ENCODE measurements at places on chromosomes 3 and 15. TPM values are rescaled to one million over a fixed set of nuclear protein-coding genes. Genes with fewer than 3 reads are reported as not detected.

The TLR9 gene
- not detected for total RNA-seq

The PLA2G4D gene
- not detected for total RNA-seq

DNA sequence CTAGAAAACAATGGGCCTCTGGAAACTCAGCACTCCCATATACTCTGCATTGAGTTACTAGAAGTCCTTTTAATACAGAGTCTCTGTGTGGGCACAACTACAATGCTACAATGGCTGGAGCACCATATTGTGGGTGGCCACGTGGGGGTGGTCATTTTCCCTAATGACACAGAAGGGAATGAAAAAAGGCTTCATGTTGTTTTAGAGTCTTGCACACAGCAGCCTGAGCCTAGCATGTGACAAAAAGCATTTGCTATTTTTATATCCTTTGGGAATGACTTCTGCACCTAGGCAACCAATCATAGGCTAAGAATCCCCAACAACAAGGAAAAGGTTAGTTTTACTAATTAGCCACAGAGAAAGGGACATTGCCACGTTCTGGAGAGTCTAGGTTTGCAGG lies 120.6 kb downstream of the PPM1L start:
- H3K4me3 ChIP-seq, result no peak overlapping the region
- H3K27me3 ChIP-seq, result no peaks in the 10 kb centered on the region
- H3K4me1 ChIP-seq, result no peaks in the 10 kb centered on the region
- DNase-seq, result no peak
- no peaks in the 10 kb centered on the region for H3K36me3 ChIP-seq

GRCh38 chr3:12961007-12961696 lies 112.1 kb downstream of the IQSEC1 start:
- no peaks in the 10 kb centered on the region for H3K36me3 ChIP-seq
- no peak overlapping the region for H3K4me3 ChIP-seq
- H3K27ac ChIP-seq, result no peak overlapping the region
- H3K27me3 ChIP-seq, result no peaks in the 10 kb centered on the region

The RAD51 gene
- total RNA-seq, result 20.3 TPM

GRCh38 chr3:55897573-55898224 lies 410.6 kb upstream of the WNT5A start:
- no peak overlapping the region for H3K27ac ChIP-seq
- H3K4me1 ChIP-seq, result no peaks in the 10 kb centered on the region
- H3K4me3 ChIP-seq, result no peak overlapping the region
- DNase-seq, result peak; percentile 64
